ENCODE measurements at places on chromosomes 4 and X.

DNA sequence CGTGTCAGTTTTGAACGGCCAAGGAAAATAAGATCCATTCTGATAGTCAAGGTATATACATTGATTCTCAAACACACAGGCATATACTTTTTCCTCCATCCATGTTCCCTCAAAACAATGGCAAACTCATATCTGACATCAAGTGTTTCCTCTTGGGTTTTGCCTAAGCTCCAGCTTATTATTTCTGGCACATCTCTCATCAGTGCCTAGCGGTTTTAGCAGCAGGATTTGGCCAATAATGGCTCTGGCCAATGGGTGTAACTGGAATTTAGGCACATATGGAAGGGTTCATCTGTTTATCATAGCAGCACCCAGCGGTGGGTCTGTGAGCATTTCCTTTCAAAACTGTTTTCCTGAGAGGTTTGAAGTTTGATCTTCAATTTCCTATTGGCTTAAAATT, 161.6 kb upstream of the TLL1 start:
- DNase-seq: no peak

DNA sequence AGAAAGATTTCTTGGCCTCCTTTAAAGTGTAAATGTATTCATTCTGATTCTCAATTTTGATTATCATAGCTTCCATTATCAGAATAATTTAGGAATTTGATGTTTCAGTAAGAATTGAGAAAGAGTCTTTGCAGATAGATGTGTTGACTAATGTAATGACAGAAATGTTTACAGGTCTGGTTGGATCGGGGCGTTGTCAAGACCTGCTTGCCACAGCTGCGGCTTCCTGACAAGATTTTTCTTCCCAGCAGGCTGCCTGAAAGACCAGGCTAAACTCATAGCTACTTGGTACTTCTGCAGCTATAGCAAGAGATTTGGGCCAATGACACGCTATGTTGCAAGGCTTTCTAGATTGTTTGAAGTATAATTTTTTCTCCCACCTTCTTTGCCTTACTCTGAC, 91.5 kb upstream of the ANKRD50 start:
- DNase-seq: no peak

GRCh38 chrX:387729-388128, 1.0 kb upstream of the PPP2R3B start:
- DNase-seq: no peak

GRCh38 chrX:66022632-66023384, 17.1 kb downstream of the VSIG4 start:
- no peak for DNase-seq

DNA sequence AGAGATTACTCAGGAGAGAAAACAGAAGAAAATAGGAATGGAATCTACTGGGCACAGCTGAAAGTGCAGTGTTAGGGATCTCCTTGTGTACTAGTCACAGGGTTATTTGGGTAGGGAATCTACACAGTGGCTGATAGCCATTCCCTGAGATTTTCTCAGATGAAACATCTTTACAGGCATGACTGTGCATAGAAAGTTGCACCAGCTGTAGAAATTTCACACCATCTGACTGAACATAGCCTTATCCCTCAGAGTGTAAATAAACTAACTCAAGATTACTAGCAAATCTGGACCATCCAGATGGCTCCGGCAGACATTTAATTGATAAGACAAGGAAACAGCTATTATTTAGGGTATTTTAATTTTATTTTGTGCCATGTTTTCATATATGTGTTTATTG, 2053.5 kb upstream of the TENM3 start:
- DNase-seq: no peak

- no peak for DNase-seq
Measured at GRCh38 chr4:182429896-182430295, 186.7 kb downstream of the TENM3 start.

DNA sequence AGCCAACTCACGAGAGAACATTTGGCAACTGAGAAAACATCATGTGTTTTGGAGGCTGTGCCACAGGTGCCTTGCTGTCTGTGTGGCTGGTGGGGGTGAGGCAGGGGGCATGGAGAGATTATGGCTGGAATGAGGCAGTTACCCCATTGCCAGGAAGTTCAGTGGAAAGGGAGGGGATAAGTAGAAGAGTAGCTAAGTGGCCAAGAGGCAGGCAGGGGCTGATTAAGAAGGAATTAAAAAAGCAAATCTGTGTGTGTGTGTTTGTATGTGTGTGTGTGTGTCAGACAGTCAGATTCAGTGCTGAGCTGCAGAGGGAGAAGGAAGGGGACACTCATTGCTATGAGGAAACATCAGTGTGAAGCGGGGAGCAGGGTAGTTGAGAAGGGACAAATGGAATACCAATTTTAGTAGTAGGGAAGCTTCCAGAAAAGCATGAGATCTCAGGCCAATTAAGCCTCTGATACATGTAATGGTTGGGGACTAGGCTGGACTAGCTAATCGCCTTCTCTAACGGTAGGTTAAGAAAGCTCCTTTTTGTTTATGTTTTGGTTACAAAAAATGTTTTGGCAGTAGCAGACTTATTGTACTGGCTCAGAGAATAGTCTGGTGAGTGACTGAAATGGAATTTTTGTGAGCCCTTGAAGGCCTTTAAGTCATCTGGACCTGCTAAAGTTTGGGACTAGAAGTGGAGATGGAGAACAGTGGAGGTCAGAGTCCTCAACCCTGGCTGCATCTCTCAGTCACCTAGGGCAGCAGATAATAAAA, 18.5 kb downstream of the TMEM164 start:
- DNase-seq: no peak

DNA sequence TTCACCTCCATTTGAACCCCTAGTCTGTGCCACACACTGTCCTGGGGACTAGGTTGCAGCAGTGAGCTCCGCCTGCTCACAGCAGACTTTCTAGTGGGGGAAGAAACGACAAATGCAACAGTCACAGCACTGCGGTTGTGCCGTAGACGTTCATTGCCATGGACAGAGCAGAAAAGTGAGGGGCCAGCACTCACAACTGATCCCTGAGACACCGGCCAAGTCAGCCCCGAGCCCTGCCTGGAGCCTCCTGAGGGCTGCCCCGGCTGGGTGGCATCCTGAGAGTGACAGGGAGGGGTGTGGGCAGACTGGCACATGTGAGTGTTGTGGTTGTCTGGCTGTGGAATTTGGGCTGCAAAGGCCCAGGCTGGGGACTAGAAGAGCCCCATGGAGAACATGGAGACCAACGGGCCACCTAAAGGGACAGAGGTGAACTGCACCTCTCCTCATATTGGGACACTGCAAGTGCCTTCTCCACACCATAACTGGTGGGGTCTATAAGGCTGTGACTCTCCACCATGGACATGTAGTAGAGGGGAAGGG, 4.6 kb downstream of the DUSP9 start:
- DNase-seq: no peak

DNA sequence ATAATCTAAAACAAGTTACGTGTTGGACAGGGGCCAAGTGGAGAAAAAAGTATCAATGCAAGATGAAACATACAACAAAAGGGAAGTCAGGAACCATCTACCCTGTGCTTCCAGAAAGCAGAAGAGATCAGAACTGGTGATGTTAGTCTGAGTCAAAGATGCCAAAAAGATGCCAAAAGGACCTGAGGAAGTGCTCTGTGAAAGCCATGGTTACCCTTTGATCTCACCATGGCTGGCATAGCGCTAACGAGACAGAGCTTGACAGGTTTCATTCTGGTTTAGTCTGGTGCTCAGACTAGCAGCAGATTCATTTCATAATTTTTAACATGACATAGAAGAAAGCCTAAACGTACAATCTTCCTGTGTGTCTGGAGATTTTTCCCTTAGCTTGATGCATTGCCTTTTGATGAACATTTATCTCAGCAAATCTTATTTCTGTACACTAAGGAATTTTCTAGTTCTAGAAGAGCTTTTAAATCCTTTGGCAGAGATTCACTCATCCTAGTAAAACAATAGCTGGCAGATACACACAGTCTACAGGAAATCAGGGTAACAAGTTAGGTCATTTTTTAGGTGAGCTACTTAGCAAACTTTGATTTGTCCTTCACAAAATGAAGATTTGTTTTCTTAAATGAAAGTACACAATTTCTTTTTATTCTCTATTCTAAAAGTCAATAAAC, 87.7 kb downstream of the COL25A1 start:
- DNase-seq: no peak

GRCh38 chr4:148845609-148846008, 403.4 kb upstream of the NR3C2 start:
- DNase-seq: no peak

GRCh38 chr4:36509845-36510244, 228.4 kb downstream of the DTHD1 start:
- no peak for DNase-seq

DNA sequence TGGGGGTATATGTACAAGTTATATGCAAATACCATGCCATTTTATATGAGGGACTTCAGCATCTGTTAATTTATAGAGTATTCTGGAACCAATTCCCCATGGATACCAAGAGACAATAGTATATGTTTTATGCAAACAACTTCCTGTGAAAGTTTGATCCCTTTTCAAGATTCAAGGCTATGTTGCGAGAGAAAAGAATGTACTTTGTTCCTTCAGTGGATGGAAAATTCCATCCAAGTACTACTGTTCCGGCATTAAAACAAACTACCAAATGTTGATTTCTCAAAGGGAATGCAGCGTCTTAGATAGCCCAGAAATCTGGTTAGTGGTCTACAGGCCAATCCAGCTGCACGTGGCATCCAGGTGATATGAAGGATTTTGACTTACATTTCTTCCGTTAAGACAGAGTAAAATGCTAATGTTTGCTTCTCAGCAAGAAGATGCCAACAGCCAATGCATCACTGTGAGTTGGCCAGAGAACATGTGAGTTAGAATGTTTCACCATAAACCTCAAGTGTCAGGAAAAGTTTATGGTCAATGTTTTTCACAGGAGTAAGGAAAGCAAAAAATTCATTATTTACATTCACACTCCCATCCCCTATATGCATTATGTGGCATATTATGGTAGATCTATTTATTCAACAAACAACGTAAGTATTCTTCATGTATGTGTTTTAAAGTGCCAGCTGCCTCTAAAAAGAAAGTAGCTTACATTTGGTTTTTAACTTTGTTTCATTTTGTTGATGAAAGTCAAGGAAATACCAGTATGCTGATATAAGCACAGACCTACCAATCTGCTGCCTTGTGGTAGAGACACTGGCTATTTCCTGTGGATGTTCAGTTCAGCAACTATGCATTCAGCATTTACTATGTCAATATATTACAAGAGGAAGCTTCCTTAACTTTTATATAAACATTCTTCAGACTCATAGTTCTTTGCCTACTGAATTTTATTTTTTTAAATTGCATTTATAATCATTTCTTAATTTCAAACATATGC, 44.4 kb downstream of the METTL14 start:
- DNase-seq: no peak

GRCh38 chrX:12919620-12920019, 13.2 kb downstream of the TLR8 start:
- DNase-seq: no peak

GRCh38 chr4:78584863-78585547, 33.4 kb downstream of the ANXA3 start:
- no peak for DNase-seq

GRCh38 chrX:136598631-136599030, 49.3 kb upstream of the CD40LG start:
- no peak for DNase-seq

GRCh38 chr4:110364911-110365520, 110.9 kb upstream of the ENPEP start:
- no peak for DNase-seq

DNA sequence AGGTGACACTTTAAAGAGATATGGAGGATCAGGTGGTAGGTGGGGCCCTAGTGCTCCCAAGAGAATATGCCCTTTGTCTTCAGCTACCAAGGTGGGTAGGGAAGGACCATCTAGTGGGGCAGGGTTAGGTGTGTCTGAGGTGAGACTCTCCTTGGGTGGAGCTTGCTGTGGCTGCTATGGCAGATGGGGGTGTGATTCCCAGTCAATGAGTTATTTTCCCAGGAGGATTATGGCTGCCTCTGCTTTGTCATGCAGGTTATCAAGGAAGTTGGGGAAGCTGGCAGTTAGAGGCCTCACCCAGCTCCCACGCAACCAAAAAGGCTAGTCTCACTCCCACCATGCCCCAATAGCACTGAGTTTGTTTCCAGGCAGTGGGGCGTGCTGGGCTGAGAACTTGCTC, 18.0 kb upstream of the SPIN2A start:
- no peak for DNase-seq

- no peak for DNase-seq
Measured at GRCh38 chrX:140180585-140180984, 215.3 kb upstream of the CXorf66 start.

GRCh38 chrX:31006027-31006426, 65.8 kb downstream of the FTHL17 start:
- no peak for DNase-seq

GRCh38 chr4:118817178-118817930, 18.6 kb downstream of the SEC24D start:
- DNase-seq: no peak

Data from stimulated activated CD8-positive, alpha-beta memory T cell treated with anti-CD3 and anti-CD28 coated beads, Interleukin-4, amount 100 ng/mL, for 4 hours (primary cell).